Karpas-422 (cell line): ENCODE measurements at places on chromosomes 7 and 10. TPM values are rescaled to one million over a fixed set of nuclear protein-coding genes. Genes with fewer than 3 reads are reported as not detected.

- H3K4me3 ChIP-seq = no peak overlapping the region
- H3K4me1 ChIP-seq = no peaks in the 10 kb centered on the region
- H3K27ac ChIP-seq = no peak overlapping the region
- no peaks in the 10 kb centered on the region for H3K27me3 ChIP-seq
These were observed 167.1 kb downstream of the SEMA3D start for GRCh38 chr7:85019778-85020177.

DNA sequence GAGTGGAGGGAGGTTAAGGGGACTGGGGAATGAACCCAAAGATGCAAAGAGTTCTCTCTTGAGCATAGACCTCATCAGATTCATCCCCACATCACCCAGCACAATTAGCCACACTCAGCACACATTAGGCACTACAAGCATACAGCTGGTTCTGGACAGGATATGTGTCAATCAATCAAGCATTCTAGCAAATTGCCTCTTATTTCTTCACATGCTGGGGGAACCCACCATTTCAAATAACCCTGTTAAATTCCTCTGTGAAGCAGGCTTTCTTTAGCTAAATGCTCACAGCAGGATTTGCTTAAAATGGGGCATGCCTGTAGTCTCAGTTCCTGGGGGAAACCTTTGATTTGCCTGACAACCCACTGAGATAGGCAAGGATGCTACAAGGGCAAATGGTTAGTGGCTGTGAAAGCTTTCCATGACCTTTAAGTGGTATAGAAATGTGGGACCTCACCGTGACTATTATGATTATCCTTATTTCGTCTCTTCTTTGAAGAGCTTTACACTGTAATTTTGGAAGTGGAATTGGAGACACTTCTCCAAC, 193.4 kb upstream of the ZMIZ1 start:
- H3K36me3 ChIP-seq = no peaks in the 10 kb centered on the region
- no peak overlapping the region for H3K27ac ChIP-seq
- no peaks in the 10 kb centered on the region; the same call in 1 of the 2 replicates for H3K27me3 ChIP-seq
- no peak overlapping the region for H3K4me3 ChIP-seq

GRCh38 chr10:101597091-101597900, 9.2 kb downstream of the DPCD start:
- H3K27me3 ChIP-seq = no peaks in the 10 kb centered on the region
- H3K36me3 ChIP-seq = no peaks in the 10 kb centered on the region
- H3K4me1 ChIP-seq = peaks cover 11% of the 10 kb centered on the region
- DNase-seq = no peak
- no peak overlapping the region for H3K4me3 ChIP-seq

GRCh38 chr7:131183611-131184119, 144.0 kb upstream of the MKLN1 start:
- H3K4me1 ChIP-seq = peaks cover 7% of the 10 kb centered on the region
- no peak overlapping the region for H3K27ac ChIP-seq
- H3K27me3 ChIP-seq = no peaks in the 10 kb centered on the region
- no peak overlapping the region for H3K4me3 ChIP-seq
- no peaks in the 10 kb centered on the region for H3K36me3 ChIP-seq
- DNase-seq = no peak

DNA sequence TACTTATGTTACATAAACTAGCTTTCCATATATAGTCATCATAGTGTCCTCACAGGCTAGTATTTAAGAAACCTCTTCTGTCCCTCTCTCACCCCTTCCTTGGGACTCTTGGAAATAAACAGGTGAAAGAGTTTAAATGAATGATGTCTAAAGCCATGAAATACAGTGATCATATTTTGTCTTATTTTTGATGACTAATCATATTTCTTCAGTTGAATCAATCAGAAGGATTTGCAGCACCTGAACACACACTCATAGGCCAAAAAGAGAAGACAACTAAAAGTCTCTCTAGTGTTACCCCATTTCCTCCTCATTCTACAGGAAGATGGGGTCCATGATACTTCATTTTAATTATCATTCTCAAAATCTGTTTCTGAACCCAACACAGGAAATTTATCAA, 8.6 kb upstream of the ATAD1 start:
- no peak overlapping the region for H3K4me3 ChIP-seq
- H3K36me3 ChIP-seq = no peaks in the 10 kb centered on the region
- H3K27me3 ChIP-seq = no peaks in the 10 kb centered on the region
- H3K27ac ChIP-seq = no peak overlapping the region
- no peaks in the 10 kb centered on the region for H3K4me1 ChIP-seq
- DNase-seq = no peak

GRCh38 chr10:6049031-6049400, 13.2 kb downstream of the IL2RA start:
- no peak overlapping the region for H3K4me3 ChIP-seq
- peaks cover 21% of the 10 kb centered on the region for H3K4me1 ChIP-seq
- H3K27ac ChIP-seq = no peak overlapping the region
- no peaks in the 10 kb centered on the region for H3K36me3 ChIP-seq
- no peaks in the 10 kb centered on the region; the same call in 1 of the 2 replicates for H3K27me3 ChIP-seq

- H3K4me3 ChIP-seq = no peak overlapping the region
- no peak for DNase-seq
- no peak overlapping the region for H3K27ac ChIP-seq
- no peaks in the 10 kb centered on the region for H3K27me3 ChIP-seq
These were observed 40.8 kb upstream of the DLD start for GRCh38 chr7:107850216-107850615.

- peak; percentile 73 for DNase-seq
- H3K36me3 ChIP-seq = no peaks in the 10 kb centered on the region
- H3K4me3 ChIP-seq = no peak overlapping the region
- no peaks in the 10 kb centered on the region for H3K27me3 ChIP-seq
These were observed 124.5 kb downstream of the MYOF start for GRCh38 chr10:93357680-93358079.

- H3K4me1 ChIP-seq = no peaks in the 10 kb centered on the region
- H3K27ac ChIP-seq = no peak overlapping the region
- no peaks in the 10 kb centered on the region for H3K27me3 ChIP-seq
- DNase-seq = no peak
- H3K36me3 ChIP-seq = no peaks in the 10 kb centered on the region
- H3K4me3 ChIP-seq = no peak overlapping the region
These were observed 1336.0 kb downstream of the GATA3 start for GRCh38 chr10:9390516-9390915.

- H3K36me3 ChIP-seq = no peaks in the 10 kb centered on the region
- H3K27ac ChIP-seq = no peak overlapping the region
- H3K27me3 ChIP-seq = no peaks in the 10 kb centered on the region
- no peak overlapping the region for H3K4me3 ChIP-seq
- H3K4me1 ChIP-seq = no peaks in the 10 kb centered on the region
- DNase-seq = no peak
These were observed 33.5 kb upstream of the ADAM12 start for GRCh38 chr10:126421756-126422256.

- H3K4me1 ChIP-seq = no peaks in the 10 kb centered on the region
- no peaks in the 10 kb centered on the region for H3K27me3 ChIP-seq
- DNase-seq = no peak
These were observed 45.5 kb upstream of the HELLS start for GRCh38 chr10:94500063-94500462.

DNA sequence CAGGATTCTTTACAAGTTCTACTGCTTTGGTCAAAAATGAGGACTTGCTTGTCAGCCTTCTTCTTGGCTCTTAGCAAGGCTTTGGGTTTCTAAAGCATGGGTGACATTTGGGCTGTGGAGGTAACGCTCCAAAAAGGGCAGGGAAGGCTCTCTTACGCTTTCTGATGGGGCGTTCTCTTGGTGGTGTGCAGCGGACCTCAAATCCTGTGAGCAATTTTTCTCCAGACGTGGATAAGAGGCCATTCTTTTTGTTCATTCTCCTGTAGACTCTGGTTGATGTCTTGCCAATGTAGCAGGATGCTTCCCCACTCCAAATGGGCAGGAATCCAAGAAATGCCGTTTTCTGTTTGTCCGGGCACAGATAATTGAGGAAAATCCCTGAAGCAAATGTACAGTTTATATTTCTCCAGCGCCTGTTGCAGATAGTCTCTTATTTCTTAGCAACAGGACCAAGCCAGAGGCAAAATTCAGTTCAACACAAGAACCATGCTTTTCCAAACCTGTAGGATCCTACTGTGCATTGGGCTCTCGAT, 138.4 kb upstream of the NFE2L3 start:
- no peak overlapping the region for H3K4me3 ChIP-seq
- H3K4me1 ChIP-seq = peaks cover 12% of the 10 kb centered on the region

- H3K27me3 ChIP-seq = no peaks in the 10 kb centered on the region
- H3K27ac ChIP-seq = no peak overlapping the region
- H3K4me3 ChIP-seq = no peak overlapping the region
- H3K4me1 ChIP-seq = no peaks in the 10 kb centered on the region
These were observed 17.9 kb upstream of the AGK start for GRCh38 chr7:141533149-141533949.

DNA sequence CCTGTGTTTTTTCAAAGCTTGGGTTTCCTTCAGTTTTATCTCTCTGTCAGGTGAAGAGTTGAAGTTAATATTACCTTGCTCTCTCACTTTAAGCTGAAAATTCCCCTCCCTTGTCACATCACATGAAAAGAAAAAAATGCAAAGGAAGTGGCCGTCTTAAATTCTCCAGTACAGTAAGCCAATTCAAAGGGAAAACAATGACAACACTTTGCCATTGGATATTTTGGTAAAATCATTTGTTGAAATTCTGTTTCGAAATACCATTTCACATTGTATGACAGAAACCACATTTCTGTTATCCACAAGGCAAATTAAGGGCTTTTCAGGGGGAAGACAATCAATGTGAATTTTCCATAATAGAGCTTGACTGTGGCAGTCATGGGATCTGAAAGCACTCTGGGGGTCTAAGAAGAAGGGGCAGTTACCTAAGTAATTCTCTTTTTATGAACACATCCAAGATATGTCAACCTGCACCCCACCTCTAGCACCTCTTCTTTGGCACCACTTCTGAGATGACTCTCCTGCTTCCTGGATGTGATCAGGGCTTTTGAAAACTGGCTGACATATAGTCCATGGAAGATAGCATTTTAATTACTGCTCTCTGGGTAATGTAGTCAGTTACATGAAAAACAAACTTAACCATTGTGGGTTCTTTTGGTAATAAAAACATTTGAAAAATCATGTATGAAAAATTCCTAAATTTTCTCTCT, 63.8 kb downstream of the ENTPD1 start:
- H3K27ac ChIP-seq = no peak overlapping the region
- DNase-seq = no peak
- H3K27me3 ChIP-seq = no peaks in the 10 kb centered on the region

DNA sequence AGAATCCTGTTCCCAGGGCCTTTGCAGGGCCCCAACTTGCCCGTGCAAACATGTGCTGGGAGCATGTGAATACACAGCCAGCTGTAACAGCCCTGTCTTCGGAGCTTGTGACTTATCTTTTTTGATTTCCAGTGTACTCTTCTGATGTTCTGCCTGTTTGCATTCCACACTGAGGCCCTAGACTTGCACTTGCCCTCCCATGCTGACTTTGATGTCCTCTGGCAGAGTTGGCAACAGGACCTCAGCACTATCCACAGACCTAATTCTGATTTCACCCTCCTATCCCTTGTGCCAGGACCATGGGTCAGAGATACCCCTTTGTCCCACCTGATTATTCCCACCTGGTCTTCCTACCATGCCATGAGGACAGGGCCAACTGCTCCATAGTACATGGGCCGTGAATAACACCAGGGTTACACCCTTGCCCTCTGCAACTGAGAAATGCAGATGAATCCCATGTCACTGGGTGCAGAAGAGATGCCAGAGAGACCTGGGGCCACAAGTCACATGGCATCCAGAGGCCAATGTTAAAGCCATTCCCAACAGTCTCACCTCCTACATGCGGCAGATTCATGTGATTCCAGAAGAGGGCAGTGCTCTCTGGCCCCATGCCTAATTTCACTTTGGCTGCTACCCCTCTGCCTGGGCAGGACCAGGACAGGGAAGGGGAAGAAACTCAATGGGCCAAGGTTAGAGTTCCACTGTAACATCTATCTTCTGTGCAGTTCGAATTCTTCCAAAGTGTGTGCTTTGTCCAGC, 43.0 kb downstream of the SCRN1 start:
- H3K27me3 ChIP-seq = no peaks in the 10 kb centered on the region
- H3K4me1 ChIP-seq = no peaks in the 10 kb centered on the region
- H3K27ac ChIP-seq = no peak overlapping the region

DNA sequence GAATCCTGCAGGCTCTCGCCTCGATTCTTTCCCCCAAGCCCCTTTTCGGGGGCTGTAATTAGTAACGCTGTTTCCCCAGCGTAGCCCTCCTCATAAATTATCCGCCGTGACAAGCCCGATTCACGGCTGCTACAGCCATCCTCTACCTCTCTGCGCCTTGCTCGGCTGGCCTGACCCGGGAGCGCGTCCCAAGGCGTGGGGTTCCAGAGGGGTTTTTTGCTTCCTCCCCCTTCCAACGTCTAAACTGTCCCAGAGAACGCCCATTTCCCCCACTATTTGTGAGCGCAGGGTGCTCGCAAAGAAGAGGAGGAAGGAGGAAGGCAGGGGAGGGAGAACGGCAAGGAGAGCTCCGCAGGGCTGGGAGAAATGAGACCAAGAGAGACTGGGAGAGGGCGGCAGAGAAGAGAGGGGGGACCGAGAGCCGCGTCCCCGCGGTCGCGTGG, 880 bp downstream of the HOXA5 start:
- no peak overlapping the region for H3K4me3 ChIP-seq
- H3K4me1 ChIP-seq = no peaks in the 10 kb centered on the region
- no peak for DNase-seq

GRCh38 chr7:49159536-49159935, 235.2 kb downstream of the CDC14C start:
- no peaks in the 10 kb centered on the region for H3K36me3 ChIP-seq
- H3K27ac ChIP-seq = no peak overlapping the region
- H3K4me1 ChIP-seq = no peaks in the 10 kb centered on the region
- no peaks in the 10 kb centered on the region for H3K27me3 ChIP-seq
- H3K4me3 ChIP-seq = no peak overlapping the region

GRCh38 chr10:112546474-112546873, 99.5 kb downstream of the VTI1A start:
- H3K27ac ChIP-seq = no peak overlapping the region
- H3K36me3 ChIP-seq = no peaks in the 10 kb centered on the region
- H3K4me3 ChIP-seq = no peak overlapping the region
- no peak for DNase-seq
- H3K27me3 ChIP-seq = no peaks in the 10 kb centered on the region

CYP3A5 gene
- total RNA-seq = not detected in 2 replicates

SLC29A4 gene
- not detected in 2 replicates for total RNA-seq

CNNM1 gene
- total RNA-seq = not detected in 2 replicates

HTR5A gene
- total RNA-seq = not detected in 2 replicates

UTF1 gene
- not detected in 2 replicates for total RNA-seq

MYH16 gene
- not detected in 2 replicates for total RNA-seq

ZNF853 gene
- 0.04 TPM in 1 of 2 replicates, not detected in the other for total RNA-seq
